CD4-positive, alpha-beta T cell treated with Interleukin-17A for 1 hour (primary cell): ENCODE measurements at places on chromosomes 12 and 14.

DNA sequence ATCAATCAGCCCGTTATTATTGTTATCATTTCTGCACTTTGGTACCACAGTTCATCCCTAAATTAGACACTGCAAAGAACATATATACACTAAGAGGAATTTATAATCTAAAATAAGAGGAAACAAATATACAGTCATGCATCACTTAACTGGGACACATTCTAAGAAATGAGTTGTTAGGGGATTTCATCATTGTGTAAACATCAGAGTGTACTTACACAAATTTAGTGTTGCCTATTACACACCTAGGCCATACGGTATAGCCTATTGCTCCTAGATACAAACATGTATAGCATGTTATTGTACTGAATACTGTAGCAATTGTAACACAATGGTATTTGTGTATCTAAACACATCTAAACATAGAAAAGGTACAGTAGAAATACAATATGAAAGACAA is 190.5 kb downstream of the BMP4 start:
- DNase-seq: no peak

GRCh38 chr12:29531471-29531870 is 34.0 kb upstream of the OVCH1 start:
- no peak for DNase-seq

DNA sequence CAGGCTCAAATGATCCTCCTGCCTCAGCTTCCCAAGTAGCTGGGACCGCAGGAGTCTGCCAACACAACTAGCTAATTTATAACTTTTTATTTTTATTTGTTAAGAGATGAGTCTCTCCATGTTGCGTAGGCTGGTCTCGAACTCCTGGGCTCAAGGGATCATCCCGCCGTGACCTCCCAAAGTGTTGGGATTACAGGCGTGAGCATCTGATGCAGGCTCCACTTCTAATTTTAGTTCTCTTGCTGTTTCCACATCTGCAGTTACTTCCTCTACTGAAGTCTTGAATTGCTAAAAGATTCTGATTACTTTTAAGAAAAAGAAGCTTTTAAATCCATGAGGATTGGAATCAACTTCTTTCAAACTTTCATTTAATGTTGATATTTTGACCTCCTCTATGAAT is 13.4 kb upstream of the SNX6 start:
- DNase-seq: no peak

GRCh38 chr14:35336494-35337268 is 44.5 kb downstream of the PSMA6 start:
- no peak for DNase-seq

DNA sequence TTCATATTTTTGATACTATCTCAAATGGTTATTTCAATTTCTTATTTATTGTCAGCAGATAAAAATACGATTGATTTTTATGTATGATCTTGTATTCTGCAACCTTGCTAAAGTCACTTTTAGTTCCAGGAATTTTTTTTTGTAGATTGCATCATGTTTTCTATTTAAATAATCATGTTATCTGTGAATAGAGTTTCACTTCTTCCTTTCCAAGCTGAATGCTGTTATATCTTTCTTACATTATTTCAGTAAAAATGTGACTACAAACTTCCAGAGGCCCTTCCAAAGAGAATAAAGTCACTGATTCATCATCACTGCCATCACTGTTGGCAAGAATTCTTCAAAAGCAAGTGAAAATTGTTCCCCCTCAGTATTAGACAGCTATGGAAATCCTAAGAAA is 104.7 kb upstream of the RAP1B start:
- no peak for DNase-seq

- DNase-seq: peak; percentile 26
These were observed 99.2 kb downstream of the SCARB1 start for GRCh38 chr12:124764451-124764850.

- no peak for DNase-seq
These were observed 145.2 kb upstream of the BTG1 start for GRCh38 chr12:92290886-92291285.

DNA sequence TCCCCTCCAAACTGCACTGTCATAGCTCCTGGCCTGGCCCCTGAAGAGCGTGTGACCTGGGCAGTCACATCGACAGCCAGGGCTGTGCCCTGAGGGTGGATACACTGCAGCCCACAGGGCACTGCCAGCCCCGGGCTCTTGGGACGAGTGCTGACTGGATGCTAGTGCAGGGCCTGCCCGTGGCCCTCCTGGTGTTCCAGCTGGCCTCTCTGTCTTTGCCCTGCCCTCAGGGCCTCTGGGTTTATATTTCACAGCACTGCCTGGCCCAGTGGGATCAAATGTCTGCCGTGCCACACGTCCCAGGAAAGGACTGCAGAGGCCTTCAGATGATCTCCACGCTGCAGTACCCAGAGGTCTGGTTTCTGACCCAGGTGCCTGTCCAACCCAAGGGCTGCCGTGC is 10.1 kb upstream of the CCDC197 start:
- no peak for DNase-seq
